ENCODE measurements at places on chromosomes 1 and 21. TPM values are rescaled to one million over a fixed set of nuclear protein-coding genes. Genes with fewer than 3 reads are reported as not detected.

DNA sequence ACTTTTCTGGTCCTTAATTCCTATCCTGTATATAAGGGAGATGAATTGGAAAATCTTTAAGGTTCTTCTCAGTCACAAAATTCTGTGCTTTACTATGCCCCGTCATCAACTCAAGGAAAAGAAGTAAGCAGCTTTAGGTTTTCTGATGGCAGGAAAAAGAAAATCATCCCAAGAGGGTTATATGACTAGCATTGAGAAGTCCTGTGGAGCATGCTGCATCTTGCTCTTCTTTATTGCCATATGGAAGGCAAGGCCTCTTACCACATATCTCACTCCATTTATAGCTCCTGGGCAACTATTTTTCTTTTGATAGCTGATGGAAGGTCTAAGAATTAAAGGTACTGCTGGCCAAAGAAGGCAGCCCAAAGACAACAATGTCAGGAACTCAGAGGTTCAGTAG, 552.5 kb downstream of the DPYD start:
- no peak overlapping the region for H3K27ac ChIP-seq
- DNase-seq = no peak
- H3K4me1 ChIP-seq = no peaks in the 10 kb centered on the region
- H3K27me3 ChIP-seq = no peaks in the 10 kb centered on the region
- peaks cover 3% of the 10 kb centered on the region for H3K36me3 ChIP-seq

- H3K27ac ChIP-seq = no peak overlapping the region
- no peaks in the 10 kb centered on the region for H3K4me1 ChIP-seq
- H3K4me3 ChIP-seq = no peak overlapping the region
- H3K36me3 ChIP-seq = no peaks in the 10 kb centered on the region
Observed at GRCh38 chr1:202871367-202871766, 17.6 kb downstream of the RABIF start.

- H3K4me3 ChIP-seq = peak overlapping the region; percentile 95
- H3K27me3 ChIP-seq = no peaks in the 10 kb centered on the region
- peaks cover 4% of the 10 kb centered on the region for H3K36me3 ChIP-seq
- H3K27ac ChIP-seq = peak overlapping the region; percentile 97
Observed at GRCh38 chr1:211382182-211382713, 55.6 kb downstream of the TRAF5 start.

GRCh38 chr1:8753736-8754135, 63.7 kb downstream of the RERE start:
- H3K4me3 ChIP-seq = no peak overlapping the region
- H3K27me3 ChIP-seq = no peaks in the 10 kb centered on the region
- no peak overlapping the region for H3K27ac ChIP-seq
- DNase-seq = no peak

GRCh38 chr1:174414203-174414602, 33.6 kb upstream of the GPR52 start:
- H3K27me3 ChIP-seq = no peaks in the 10 kb centered on the region
- H3K4me3 ChIP-seq = peak overlapping the region; percentile 79
- H3K27ac ChIP-seq = peak overlapping the region; percentile 82
- no peak for DNase-seq

DNA sequence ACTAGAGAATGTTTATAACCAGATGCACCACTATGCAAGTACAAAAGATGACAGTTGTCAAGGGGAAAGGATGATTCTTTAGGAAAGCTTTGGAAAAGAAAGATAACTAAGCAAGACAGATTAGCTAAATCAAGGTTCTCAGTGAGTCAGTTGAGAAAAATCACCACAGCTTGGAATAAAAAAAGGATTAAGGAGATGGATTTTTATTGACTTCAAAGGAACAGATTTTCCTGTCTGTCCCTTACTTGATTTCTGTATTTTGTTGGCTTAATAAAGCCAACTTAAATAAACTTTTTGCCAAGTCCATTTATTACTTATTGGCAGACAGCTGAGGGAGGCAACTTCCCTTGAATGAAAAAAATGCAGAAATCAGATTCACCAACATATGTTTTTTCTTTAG, 93.9 kb downstream of the NR5A2 start:
- no peak overlapping the region for H3K27ac ChIP-seq
- peaks cover 5% of the 10 kb centered on the region for H3K4me1 ChIP-seq
- DNase-seq = no peak
- H3K4me3 ChIP-seq = no peak overlapping the region
- peaks cover 4% of the 10 kb centered on the region for H3K27me3 ChIP-seq

- H3K4me1 ChIP-seq = peaks cover 9% of the 10 kb centered on the region
- no peaks in the 10 kb centered on the region for H3K36me3 ChIP-seq
- no peak for DNase-seq
- H3K4me3 ChIP-seq = no peak overlapping the region
- peaks cover 37% of the 10 kb centered on the region for H3K27me3 ChIP-seq
Observed at GRCh38 chr1:221887758-221888157, 145.9 kb upstream of the DUSP10 start.

DNA sequence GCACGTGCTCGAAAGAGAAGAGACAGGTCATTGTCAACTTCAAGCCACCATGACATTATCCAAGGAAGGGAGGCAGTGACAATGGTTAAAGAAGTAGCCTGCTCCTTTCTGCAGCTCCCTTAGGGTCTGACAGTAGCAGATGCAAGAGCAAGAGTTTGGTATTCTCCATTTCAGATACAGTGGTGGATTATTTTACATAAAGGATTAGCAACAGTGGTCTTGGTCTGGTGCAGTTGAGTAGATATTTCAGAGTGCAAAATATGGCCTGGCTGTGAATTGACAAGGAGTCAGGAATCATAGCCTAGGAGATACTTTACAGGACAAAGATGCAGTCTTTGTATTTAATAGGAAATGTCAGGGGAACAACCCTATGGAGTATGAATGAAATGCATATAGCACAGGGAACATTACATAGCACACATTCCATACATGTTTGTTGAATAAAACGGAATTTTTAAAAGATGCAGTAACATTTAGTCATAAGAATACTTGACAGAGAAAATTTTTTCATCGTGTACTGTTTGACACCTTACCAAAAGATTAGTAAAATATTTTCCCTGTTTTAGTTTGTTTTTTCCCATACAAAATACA, 41.8 kb downstream of the CHRM3 start:
- H3K27me3 ChIP-seq = no peaks in the 10 kb centered on the region
- no peak for DNase-seq
- no peaks in the 10 kb centered on the region for H3K36me3 ChIP-seq

Gene SPTA1
- not detected for total RNA-seq

Gene SPRR3
- not detected for total RNA-seq

Gene UBL4B
- not detected for total RNA-seq

Gene CDKN2C
- 11.2 TPM for total RNA-seq
